ENCODE measurements at places on chromosomes 2 and 18.

- no peak for DNase-seq
These were observed 95.2 kb downstream of the TFCP2L1 start for GRCh38 chr2:121189661-121190381.

GRCh38 chr18:43130716-43131260, 15.3 kb upstream of the RIT2 start:
- no peak for DNase-seq

DNA sequence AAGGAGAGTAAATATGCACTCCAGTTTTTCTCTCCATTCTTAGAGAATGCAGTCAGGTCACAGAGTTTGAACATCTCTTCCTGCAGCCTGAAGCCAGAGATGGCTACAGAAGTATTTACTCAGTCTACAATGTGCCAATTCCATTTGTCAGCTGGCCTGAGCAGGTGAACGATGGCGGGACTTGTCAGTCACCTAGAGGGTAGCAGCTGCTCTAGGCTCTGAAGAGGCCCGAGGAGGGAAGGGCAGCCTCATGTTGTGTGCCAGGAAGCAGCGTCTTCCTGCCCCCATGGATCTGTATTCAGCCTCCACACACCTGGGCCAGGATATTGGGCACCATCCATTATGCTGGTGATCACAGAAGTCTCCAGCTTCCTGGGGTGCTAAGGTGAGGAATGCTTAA, 316.7 kb upstream of the CHAC2 start:
- no peak for DNase-seq

- DNase-seq, result no peak
These were observed 40.4 kb upstream of the SMAD2 start for GRCh38 chr18:47970664-47971531.

GRCh38 chr2:3377279-3377611, 373 bp downstream of the EIPR1 start:
- DNase-seq, result no peak

DNA sequence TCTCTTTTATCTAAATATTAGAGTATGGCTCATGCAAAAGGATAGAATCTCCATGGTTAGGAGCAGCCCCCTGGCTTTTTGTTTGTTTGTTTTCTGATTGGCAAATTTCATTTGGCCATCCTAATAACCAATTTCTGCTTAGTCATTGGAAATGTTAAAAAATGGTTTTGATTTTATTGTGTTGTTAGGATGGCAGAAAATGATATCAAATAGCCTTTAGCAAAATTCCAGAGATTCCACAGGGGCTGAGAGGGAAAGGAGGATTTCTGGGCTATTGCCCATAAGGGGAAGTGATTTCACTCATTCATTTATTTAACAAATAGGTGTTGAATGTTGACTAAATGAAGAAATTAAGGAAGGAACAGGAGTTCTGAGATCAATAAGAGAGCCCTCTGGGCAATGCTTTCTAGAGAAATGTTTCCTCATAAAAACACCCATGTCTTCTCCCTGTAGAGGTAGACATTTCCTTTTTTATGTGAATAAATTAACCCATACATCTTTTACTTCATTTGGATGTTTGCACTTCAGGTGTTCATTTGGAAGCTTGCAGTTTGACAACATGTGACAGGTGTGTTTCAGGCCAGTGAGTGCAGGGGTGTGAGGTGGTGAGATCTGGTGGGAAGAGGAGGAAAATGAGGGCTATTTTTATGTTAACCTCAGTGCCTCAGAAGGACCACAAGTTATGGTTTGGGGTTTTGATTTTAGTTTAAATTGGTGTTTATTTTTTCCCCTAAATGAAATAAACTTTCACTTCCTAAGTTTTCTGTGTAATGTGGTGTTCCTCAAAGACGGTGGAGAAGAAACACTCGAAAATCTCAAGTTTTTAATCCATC, 61.7 kb upstream of the EPC2 start:
- DNase-seq, result no peak

DNA sequence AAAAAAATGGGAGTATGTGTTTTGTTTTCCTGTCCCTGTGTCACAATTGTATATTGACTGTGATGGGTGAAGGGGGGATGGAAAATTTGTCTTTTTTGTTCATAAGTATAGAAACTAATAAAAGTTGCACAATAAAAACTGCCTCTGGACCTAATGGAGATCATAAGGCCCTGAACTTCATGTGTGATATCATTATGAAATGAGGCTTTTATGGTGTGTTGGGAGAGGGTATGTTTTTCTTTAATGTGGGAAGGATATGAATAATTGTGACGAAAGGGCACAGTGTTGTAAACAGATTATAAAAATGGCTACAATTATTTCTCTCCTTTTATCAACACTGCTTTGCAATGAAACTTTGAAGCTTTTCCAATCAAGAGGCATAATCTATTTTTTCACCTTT, 1889.3 kb upstream of the CELF4 start:
- DNase-seq, result no peak

GRCh38 chr2:19361325-19361990, 3.0 kb upstream of the OSR1 start:
- DNase-seq, result no peak

DNA sequence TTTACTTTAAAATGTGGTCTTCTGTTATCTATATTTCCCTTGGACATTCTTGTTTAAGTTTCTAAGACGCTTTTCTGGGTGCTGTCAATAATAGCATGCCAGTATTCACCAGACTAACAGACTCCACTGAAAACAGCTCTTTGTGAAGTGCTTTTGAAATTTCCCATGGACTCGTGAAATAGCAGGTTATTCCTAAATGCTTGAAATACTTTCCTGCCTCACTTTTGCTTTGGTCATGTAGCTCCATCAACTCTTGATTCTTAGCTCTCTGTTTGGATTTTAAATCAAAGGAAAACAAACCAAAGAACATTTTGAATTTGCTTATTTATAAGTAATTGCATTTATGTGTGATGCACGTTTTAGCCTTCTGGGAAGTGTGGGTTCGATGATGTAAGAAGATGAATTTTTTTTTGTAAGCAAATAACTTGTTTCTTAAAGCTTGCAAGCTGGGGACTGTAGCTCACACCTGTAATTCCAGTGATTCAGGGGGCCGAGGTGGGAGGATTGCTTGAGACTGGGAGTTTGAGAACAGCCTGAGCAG, 147.8 kb downstream of the WDSUB1 start:
- no peak for DNase-seq

DNA sequence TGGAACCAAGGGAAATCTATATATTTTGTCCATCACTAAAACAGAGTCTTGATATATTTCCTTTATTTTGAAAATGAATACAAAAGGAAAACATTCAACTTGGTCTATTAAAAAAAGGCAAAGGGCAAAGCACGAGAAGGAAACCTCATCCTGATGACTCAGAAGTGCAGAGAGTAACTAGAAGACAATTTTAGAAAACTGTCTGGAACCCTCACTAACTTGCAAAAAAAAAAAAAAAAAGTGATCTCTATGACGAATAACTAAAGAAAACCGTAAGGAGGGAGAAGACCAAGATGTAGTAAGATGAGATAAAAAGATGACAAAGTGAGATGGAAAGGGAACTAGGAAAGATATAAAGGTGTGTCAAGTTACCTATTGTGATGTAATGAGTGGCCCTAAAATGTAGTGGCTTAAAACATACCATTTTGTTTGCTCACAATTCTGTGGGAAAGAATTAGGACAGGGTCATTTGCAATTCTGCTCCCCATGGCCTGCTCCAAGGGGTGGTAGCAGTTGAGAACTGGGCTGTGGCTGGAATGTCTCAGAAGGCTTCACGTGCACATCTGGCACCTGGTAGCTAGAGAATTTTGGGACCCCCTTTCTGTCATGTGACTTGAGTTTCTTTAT, 303.0 kb downstream of the DYSF start:
- no peak for DNase-seq

DNA sequence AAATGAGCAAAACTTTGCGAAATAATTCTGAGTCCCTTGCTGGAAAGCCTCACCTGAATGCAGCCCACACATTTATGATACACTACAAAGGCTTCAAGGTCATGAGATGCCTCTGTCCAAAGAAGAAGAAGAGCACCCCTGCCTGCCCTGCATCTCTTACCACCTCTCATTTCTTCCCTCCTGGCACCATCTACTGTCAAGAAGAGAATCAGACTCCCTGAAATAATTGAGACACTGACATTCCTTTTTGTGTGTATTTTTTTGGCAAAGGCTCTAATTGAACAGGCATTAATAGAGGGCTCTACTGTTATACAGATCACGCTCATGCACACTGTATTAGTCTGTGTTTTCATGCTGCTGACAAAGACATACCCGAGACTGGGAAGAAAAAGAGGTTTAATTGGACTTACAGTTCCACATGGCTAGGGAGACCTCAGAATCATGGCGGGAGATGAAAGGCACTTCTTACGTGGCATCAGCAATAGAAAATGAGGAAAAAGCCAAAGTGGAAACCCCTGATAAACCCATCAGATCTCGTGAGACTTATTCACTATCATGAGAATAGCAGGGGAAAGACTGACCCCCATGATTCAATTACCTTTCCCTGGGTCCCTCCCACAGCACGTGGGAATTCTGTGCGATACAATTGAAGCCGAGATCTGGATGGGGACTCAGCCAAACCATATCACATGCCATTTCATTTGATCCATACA, 176.3 kb downstream of the ALPK2 start:
- DNase-seq, result no peak

GRCh38 chr18:48293954-48294898, 115.0 kb downstream of the ZBTB7C start:
- DNase-seq, result no peak

- no peak for DNase-seq
These were observed 800 bp upstream of the RALB start for GRCh38 chr2:120251880-120252224.

GRCh38 chr2:54083021-54083420, 32.4 kb upstream of the ACYP2 start:
- DNase-seq, result no peak

GRCh38 chr2:228916416-228917090, 354.5 kb downstream of the PID1 start:
- DNase-seq, result no peak

DNA sequence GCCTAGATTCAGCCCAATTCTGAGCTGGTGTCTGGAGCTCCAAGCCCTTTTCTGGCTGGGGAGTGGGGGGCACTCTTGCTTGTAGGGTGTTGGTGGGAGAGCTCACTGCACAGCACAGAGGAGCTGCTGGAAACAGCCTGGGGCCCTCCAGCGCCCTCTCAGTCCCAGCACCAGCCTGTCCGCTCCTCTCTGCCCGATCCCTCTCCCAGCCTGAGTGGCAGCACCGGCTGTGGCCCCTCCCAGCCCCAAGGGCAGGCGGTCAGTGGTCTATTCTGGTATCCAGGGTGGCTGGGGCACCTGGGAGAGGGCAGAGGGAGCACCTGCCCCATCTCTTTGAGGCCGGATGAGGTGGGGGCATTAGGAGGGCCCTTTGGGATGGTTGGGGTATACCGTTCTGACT, 13.2 kb upstream of the DES start:
- DNase-seq, result no peak

DNA sequence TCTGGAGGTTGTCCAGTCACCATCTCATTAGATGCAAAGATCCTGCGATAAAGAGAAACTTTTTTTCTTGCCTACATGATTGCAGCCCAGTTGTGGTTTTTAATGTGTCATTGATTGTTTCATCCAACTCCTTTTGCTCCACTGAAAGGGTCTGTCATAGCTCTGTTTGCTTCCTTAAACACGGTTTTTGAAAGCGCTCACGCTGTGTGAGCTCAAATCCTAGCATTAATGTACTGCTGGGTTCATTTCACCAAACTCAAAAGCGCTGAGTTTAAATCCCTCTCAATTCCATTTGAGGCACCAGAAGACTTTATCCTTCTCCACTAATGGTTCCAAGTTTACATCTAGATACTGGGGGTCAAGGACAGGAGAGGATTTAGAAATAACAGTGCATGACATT, 53.6 kb downstream of the CDK15 start:
- DNase-seq, result no peak

DNA sequence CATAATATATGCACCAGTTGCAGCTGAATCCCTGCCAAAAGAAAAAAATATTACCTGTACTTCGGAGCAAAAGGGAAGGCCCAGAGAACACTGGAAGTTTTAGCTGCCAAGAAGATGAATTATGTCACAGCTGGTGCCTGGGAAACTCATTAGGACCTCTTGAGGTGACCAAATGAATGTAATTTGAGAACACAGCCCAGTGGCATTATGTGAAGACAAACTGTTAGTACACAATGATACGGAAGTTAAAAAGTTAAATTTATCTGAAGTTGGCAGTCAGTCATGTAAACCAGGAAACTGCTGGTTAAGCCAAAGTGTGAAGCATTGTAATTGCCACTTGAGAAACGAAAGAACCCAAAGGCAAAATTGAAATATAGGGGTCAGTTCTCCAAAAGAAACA, 80.7 kb downstream of the EML4 start:
- no peak for DNase-seq

DNA sequence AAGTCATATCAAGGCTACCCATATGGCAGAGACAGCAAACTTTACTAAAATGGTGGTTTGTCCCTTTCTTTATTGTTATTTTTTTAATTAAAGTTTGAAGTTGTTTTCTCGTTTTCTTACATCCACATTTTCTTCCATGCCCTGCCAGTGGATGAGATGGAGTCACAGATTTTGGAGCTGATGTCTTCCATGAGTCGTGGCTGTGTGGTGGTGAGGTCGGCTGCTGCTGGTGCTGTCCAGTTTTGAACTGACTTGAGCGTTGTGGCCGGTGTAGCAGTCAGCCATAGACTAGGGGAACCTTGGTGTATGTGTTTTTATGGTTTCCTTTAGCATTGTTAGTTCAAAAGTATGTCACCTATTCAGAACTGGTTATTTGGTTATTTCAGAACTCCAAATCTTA, 182.8 kb downstream of the SH3RF3 start:
- no peak for DNase-seq

GRCh38 chr2:84899304-84900204, 5.9 kb upstream of the TMSB10 start:
- no peak for DNase-seq

- DNase-seq, result no peak
These were observed 37.1 kb downstream of the FBLN7 start for GRCh38 chr2:112175333-112175732.

- DNase-seq, result no peak
These were observed 543.7 kb downstream of the SUCLG1 start for GRCh38 chr2:83915381-83915780.

- DNase-seq, result no peak
These were observed 249.7 kb downstream of the IKZF2 start for GRCh38 chr2:212901604-212902275.

GRCh38 chr2:235383272-235383843, 110.5 kb upstream of the AGAP1 start:
- no peak for DNase-seq

DNA sequence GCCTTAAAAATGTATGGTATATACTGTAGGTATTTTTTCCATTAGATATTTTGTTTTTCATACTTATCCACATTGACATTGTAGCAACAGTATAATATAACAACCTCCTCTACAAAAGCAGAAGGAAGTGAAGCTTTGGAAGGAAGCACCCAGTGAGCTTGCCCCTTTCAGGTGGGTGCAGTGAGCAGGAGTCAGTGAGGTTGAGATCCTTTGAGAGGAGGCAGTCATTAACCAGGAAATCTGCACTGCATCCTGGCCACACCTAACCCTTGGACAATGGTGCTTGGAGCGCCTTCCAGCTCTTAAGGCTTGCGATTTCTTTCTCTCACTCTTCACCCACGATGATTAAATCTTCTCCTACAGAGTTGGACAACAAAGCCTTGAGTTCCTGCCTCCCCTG, 13.9 kb downstream of the IL37 start:
- DNase-seq, result no peak

Data from central memory CD4-positive, alpha-beta T cell (primary cell).